ENCODE measurements at places on chromosomes 3 and 15.
A peak's percentile ranks its signal among the peaks of the same experiment; 100 is the strongest.

DNA sequence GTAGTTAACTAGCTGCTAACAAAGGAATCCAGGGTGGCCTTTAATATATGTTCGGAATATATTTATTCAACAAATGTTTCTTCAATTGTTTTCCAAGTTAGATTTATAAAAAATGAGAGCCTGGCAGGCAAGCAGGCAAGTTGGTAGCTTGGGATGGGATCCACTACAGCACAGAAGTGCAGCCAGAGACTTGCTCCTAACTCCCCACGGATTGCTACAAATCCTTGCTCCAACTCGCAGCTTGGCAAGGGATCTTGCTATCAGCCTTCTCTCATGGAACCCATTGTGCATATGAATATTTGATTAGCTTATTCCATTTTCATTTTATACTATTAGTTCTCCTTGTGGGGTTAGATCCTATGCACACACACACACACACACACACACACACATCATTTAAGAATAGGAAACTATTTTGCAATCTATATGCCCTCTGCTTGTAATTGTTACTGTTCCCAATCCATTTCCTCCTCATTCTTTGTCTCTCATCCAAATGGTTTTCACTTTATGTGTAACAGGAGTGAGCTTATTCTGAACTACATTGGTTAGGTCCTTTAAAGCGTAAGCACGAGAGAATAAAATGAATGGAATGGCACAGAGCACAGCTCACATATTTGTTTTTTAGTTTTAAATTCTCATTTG lies 505.6 kb downstream of the LPP start:
- DNase-seq: no peak

DNA sequence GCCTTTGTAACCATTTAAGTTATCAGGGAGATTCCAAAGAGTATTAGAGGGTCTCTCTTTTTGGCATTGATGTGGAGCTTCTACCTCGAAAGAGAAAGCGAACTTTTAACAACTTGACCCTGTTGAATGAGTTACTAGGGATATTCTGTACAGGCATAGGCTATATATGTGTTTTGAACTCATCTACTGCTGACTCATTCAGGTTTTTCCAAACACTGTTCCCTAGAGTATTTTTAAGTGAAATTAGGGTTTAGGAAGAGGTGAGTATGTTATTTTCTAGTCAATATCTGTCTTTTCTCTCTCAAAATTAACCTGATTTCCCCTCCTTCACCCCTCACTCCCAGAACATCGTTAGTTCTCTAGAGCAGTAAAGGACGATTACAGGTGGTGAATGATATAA lies 228.1 kb upstream of the C2CD4B start:
- no peak for DNase-seq

DNA sequence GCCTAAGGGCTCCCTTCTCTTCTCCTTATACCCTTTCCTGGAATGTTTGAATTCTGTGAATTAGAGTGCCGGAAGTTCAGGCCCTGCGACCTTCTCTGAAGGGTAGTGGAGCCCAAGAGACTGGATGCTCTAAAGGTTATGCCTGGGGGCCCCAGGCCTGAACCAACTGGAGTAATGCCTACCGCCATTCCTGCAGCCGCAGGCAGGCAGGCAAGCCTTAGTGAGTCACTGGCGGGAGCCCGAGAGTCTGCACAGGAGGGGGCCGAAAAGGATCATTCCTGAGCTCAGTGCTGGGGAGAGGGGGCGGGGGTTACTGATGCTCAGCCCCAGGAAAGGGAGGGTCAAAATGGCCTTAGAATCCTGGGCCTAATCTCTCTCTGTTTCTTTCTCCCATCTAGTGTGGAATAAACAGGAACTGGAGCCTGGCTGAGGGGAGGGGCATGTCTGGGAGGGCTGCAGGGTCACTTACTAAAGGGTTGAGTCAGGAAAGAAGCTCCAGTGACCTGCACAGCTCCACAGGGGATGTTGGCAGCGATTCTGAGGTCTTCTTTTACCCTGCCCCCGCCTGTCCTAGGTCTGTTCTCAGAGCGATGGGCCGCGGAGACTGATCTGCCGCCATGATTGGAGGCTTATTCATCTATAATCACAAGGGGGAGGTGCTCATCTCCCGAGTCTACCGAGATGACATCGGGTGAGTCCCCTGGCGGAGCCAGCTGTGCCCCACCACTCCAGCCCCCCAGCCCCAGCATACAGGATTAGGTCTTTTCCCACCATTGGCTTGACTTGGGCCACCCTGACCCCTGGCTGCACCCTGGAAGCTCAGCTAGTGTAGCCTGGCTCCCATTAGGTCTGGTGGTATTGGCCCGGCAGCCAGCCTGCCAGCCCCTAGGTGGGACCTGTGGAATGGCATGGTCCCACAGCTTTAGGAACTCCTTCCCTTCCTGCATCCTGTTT lies 2.0 kb downstream of the AP2M1 start:
- peak; percentile 68 for DNase-seq

DNA sequence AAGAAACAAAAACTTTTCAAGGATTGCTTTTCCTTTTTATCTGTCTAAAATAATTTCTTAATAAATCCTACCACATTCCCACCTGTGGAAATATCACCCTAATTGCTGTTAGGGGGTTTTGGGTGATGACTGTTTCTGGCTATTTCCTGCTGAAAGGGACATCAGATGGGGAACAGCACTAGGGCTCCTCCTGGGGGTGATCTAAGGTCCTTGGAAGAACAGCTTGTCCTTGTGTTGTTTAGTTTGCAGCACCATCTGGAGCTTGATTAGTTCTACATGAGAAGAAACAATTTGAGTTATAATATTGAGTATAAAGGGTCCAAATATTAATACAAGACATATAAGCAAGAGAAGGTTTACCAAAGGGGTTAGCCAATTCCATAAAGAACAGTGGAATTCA lies 18.7 kb downstream of the OR5H15 start:
- no peak for DNase-seq

GRCh38 chr3:138862924-138863775 lies 28.4 kb upstream of the PIK3CB start:
- DNase-seq: no peak

DNA sequence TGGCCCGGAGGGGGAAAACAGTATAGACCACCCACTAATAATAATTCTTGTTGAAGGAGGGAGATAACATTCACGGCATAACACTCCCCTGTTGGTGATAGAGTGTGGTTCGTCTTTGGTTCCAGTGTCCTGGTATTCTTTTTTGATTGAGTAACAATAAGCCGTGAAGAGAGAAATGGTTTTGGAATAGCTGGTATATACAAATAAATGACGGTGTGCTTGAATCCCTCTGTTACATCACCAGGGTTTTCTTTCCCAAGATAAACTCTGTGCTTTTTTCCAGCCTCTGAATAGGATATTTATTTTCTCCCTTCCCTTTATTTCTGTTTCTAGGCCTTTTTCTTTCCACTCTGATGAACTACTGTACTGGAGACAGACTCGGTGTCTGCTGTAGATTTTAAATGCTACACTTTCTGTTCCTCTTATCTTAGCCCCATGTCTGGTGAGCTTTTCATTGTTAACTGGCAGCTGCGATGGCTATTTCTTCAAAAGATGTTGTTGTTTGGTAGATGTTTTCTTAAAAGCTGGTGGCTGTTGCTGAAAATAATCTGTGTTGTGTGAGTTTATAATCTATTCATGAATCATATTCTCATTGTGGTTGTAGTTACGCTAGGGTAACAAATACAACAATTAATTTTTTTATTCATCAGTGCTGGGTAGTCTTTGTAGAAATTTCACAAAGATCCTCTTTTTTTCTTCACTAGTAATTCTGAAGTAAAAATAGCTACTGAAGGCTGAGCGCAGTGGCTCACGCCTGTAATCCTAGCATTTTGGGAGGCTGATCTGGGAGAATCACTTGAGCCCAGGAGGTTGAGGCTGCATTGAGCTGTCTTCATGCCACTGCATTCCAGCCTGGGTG lies 15.5 kb upstream of the SCAANT1 start:
- no peak for DNase-seq

- DNase-seq: no peak
These were observed 96.5 kb upstream of the RAD18 start for GRCh38 chr3:9059489-9060400.

DNA sequence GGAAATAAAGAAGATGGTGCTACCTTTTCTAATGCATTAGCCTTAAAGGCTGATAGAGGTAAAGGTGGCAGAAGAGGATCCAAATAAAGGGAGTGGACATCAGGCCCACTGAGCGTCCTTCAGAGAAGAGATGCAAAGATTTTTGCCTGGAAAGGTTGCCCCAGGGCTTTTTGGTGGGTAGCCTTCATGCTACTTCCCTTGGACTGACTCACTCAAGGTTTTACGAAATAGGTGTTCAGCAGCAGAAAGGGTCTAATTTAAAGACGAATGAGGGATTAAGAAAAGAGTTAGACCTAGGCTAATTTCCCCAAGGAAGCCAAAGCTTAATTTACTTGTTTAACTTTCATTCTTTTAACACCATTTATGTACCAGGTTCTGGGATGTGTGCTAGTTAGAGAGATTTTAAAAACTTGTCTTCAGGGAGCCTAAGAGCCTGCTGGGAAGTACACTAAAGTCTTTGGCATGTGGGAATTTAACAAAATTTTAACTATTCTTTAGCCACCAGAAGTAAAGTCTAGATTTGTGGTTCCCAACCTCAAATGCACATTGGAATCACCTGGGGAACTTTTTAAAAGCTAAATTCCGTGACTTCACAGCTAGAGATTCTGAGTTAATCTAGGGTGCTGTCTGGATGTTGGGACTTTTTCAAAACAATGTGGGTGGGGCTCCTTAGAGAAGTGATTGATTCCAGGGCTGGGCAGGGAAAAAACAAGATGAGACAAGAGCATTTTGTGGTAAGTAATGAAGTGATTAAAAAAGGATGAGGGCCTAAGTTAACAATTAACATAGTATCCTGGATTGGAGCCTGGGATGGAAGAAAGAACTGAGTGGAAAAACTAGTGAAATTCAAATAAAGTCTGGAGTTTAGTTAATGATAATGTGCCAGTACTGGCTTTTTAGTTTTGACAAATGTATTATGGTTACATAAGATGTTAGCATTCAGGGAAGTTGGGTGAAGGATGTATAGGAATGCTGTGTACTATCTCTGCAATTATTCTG lies 3.4 kb downstream of the IL20RB start:
- no peak for DNase-seq

DNA sequence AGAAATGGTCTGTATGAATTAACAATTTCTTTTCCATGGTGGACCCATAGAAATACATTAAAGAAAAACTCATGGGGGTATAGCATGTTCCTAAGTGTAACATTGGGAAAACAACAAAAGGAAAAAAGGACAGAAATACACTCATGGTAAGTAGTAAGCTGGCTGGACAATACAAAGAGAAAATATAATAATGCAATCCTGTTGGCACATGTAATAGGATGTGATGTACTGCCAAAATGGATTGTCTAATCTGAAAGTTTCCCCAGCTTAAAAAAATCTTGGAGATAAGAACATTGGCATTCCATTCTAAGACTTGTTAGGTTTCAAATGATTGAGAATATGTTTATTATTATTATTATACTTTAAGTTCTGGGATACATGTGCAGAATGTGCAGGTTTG lies 128.1 kb downstream of the MBNL1 start:
- DNase-seq: no peak

DNA sequence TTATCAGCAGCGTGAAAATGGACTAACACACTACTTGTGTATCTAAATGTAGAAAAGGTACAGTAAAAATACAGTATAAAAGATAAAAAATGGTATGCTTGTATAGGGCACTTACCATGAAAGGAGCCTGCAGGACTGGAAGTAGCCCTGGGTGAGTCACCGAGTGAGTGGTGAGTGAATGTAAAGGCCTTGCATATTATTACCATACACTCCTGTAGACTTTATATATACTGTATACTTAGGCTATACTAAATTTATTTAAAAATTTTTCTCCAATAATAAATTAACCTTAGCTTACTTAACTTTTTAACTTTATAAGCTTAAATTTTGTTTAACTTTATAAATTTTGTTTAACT lies 67.2 kb upstream of the TSPAN3 start:
- no peak for DNase-seq

DNA sequence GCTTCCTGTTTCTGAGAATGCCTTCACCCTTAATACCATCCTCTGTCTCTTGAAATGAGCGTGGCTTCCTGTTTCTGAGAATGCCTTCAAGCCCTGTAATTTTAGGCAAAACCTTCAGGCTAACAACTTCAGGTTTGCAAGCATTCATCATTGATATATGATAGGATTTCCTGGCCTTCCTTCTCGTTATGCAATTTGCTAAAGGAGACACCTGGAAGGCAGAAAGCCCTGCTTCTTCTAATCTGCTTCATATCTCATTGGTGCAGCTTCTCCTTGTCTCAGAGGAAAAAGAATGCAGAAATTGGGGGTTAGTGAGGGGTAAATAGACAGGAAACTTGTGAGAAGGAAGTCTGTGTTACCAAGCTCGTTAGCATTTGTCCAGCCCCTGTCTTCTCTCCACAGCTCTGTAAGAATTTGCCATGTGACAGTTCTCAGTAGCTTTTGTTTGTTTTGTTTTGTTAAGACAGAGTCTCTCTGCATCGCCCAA lies 7.3 kb downstream of the ARL6IP5 start:
- no peak for DNase-seq

DNA sequence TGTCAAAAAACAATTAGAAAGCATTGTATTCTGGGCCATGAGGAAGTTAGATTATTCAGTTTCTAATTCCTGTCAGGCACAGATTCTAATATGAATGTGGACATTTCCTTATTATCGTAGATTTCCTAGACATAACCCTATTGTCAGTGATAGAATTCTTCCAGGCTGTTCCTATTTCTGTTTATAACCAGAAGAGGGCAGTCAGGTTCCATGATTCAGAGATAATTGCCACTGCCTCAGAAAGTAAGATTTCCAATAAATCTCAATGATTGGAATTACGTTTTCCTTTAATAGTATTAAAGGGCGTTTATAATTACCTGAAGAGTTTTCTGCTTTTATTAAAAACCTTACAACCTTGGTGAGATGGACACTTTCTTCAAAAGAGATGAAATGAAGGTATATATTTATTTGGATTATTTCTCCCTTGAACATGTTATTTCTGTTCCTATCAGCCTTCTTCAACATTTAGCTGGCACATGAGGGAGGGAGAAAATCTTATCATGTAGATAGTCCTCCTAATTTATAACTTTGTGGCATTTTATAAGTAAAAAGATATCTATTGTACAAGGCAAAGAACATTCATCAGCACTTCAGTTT lies 439.2 kb downstream of the MCTP2 start:
- DNase-seq: no peak

GRCh38 chr3:72127844-72128243 lies 342.9 kb upstream of the PROK2 start:
- no peak for DNase-seq
